Naive thymus-derived CD4-positive, alpha-beta T cell (primary cell): ENCODE measurements at places on chromosomes 16 and 17.
A peak's percentile ranks its signal among the peaks of the same experiment; 100 is the strongest.

DNA sequence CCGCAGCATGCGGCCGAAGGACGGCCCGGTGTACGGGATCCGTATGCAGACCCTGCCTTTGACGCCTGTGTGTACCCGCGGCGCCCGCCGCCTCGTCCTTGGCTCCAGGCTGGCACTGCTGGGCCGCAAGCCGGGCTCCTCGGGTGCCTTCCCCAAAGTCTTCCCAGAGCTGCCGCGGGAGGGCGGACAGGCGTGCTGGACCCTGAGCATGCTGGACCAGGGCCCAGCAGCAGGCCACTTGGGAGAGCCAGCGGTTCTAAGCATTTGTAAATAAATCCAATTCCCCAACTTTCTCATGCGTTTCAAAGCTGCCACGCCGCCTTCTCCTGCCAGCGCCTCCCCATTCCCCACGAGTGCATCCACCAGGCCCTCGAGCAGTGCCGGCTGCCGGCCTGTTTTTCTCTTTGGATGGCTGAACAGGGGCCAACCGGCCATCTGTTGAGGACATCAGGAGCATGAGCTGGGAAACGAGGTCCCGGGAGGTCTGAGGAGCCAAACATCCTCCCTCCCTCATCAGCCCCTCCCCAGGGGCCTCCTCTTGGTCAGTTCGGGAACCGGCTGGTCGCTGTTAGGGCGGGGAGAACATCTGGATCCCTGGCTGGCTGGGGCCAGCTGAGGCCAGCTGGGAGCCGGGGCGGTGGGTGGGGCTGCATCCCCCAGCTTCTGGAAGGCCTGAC lies 20.5 kb upstream of the PABPN1L start:
- no peak for DNase-seq

DNA sequence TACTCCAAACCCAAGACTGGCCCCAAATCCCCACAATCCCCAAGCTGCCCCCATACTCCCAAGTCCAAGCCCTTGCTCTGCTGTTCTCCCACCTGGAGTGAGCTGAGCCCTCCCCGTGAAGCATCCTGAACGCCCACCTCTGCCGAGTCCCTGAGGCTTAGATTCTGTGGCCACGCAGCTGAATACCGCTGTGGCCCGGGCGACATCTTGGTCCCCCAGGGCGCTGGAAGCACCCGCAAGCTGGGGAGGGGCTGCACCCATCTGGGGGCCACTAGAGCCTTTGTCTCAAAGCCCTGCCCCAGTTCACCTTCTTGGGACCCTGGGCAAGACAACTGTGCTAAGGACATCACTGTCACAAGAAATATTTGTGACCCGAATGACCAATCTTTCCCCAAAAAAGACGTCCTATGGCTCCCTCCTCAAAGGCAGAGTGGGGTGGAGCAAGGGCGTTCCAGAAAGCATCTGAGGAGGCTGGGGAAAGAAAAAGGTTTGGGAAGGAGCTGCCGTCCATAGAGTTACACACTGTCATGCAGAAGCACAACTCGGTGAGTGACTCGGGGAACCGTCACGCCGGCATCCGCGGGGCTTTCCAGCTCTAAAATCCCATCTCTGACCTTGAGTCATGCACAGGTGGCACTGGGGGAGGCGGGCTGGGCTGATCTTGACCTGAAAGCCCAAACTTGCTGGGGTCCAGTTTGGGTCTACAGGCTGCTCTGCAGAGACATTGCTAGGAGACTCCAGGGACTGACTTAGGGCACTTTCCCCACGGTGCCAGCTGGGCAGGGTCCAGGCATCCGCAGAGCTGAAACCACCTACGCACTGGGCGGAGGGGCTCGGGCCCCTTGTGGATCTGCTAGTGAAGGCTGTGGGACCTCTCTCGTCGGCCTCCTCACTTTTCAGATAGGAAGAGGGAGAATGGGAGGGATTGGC lies 6.6 kb downstream of the PTX4 start:
- DNase-seq = no peak

DNA sequence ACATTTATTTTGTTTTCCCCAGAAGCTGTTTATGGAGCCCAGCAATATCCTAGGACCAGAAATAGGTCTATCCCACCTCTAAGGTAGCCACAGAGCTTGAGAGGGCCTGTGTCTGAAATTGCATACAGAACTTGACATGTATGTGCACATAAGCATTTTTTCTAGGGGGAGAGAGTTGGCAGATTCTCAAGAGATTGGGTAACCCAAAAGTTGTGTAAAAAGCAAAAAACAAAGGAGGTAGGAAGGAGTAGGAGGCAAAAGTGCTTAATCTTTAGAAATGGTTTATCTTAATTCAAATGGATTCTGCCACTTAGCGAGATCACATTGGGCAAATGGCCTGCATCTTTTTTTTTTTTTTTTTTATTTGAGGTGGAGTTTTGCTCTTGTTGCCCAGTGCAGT lies 3.5 kb downstream of the PLK1 start:
- DNase-seq = no peak

DNA sequence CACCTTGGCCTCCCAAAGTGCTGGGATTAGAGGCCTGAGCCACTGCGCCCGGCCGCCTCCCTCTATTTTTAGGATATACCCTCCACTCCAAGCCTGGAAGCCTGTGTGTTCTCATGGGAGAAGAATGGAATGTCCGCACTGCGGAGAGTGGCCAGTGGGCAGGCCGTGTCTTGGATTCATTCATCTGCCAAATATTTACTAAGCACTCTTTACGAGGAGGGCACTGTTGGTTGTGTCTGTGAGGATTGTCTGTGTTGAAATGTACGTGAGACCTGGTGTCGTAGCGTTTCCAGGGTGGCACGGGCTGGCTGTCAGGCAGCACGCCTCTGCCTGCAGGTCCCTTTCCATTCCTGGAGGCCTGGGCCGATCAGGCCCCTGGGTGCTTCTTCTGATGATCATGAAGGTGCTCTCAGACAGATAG lies 19.2 kb downstream of the PGS1 start:
- no peak for DNase-seq

- DNase-seq = peak; percentile 75
These were observed 29.3 kb downstream of the MXRA7 start for GRCh38 chr17:76681222-76682137.

- DNase-seq = no peak
These were observed 11.3 kb upstream of the PRR29 start for GRCh38 chr17:63986821-63987220.

GRCh38 chr16:28182183-28182582 lies 29.6 kb downstream of the XPO6 start:
- DNase-seq = peak; percentile 34

GRCh38 chr16:89826531-89827382 lies 1.5 kb upstream of the SPIRE2 start:
- DNase-seq = no peak

- no peak for DNase-seq
These were observed 1.4 kb downstream of the PLD2 start for GRCh38 chr17:4808378-4808767.
